ENCODE measurements at places on chromosomes 3 and 15.

GRCh38 chr3:98974442-98974841, 72.9 kb upstream of the DCBLD2 start:
- no peak for DNase-seq

DNA sequence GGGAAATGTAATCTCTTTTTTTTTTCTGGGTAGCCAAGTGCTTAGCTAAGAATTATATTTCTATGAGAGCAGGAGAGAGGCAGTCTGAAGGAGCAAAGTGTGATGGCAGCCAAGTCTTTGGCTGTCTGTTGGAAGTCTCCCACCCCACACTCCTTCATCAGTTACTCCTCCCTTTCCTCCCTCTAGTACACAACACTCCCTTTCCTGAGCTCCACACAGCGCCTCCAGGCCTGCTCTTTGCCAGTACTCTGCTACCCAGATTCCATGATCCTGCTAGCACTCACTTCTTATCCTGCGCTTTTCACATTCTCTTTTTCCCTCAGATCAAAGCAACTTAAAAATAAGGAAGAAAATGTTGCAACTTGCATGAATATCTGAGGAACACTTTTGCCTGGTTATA, 37.4 kb upstream of the SNRK start:
- no peak for DNase-seq

- DNase-seq = peak; percentile 11
Measured at GRCh38 chr15:68205954-68206539, 915 bp upstream of the CALML4 start.

- DNase-seq = no peak
Measured at GRCh38 chr3:190336516-190337189, 14.4 kb upstream of the CLDN1 start.

DNA sequence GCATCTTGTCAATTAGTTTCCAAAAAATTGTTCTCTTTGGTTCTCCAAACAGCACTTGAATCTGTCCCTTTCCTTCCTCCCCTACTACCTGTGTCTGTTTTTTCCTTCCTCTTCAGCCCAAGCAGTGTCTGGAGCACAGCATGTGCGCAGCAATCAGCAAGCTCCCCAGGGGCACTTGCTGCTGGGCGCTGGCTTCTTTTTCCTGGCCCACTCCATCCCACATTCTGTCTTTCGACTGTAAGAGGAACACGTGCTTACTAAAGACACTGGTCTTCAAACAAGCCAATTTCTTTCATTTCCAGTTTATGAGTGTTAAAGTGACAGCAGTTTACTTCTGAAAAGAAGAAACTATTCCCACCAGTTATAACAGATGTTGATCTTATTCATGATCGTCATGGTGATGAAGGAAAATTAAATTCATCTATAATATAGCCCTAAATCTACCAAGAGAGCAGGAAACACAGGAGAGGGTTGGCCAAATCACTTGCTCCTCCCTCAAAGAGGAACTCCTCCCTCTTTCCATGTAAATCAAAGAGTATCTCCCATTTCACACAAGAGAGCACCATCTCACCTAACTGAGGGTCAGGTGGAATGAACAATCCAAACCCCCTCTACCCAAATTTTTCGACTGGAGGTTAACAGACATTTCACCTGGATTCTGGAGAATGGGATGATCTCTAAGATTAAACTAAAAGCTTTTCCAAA, 115.4 kb downstream of the IGF2BP2 start:
- DNase-seq = no peak

GRCh38 chr3:4826237-4827100, 152.8 kb upstream of the BHLHE40 start:
- no peak for DNase-seq

DNA sequence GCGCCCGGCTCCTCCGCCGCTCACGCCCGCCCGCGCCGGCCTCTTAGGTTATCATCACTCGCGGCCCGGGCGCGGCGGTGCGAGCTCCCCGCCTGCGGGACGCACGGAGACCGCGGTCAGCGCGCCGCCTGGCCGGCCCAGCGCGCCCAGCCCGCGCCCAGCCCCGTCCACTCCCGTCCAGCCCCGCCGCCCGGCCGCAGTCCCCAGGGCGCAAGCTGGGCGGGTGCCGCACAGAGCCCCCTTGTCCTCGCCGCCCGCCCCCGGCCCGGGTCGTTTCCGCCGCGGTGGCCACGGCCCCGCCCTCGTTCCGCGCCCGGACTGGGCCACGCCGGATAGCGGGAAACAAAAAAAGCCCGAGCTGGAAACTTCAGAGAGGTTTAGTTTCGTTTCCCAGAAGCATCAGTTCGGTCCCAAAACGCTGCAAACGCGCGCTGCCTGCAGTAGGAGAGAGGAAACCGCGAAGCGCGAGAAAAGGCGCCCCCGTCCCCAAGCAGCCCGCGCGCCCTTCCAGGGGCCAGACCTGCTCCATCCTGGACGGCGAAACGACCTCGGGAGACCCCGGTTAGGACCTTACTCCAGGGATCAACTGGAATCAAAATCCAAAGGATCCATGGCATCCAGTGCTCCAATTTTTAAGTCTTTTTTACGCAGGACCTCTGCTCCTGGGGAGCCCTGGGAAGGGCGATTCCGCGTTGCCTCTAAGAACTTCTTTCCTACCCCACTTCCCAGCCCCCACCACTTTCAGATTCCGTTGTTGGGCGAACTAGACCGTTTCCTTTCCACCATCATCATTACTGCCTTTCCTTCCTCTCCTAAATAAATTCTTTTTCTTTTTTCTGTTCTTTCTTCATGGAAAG, at the start of gene ATP10A:
TSS of gene ATP10A (minus strand) at position 217 of the 857 bp plus-strand sequence. CDS start 231 bp downstream, outside the sequence.
- peak; percentile 52 for DNase-seq

GRCh38 chr3:31448035-31448881, 84.5 kb upstream of the STT3B start:
- DNase-seq = peak; percentile 44

DNA sequence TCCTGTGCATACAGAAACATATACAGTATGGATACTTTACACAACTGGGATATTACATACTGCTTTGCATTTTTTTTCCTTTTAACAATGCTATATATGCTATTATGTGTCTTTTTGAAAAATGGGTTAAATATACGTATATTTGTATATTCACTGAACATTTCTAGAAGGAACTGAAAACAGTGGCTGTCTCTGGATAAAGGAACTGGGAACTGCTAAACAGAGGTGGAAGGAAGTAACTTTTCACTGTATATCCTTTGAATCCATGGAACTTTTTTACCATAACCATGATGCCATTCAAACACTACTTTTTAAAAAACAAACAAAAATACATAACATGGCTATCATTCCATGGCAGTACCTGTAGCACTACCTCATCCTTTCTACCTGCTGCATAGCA, 1.8 kb downstream of the MTFMT start:
- DNase-seq = no peak

- DNase-seq = no peak
Measured at GRCh38 chr3:17207019-17207418, 322.3 kb downstream of the PLCL2 start.

DNA sequence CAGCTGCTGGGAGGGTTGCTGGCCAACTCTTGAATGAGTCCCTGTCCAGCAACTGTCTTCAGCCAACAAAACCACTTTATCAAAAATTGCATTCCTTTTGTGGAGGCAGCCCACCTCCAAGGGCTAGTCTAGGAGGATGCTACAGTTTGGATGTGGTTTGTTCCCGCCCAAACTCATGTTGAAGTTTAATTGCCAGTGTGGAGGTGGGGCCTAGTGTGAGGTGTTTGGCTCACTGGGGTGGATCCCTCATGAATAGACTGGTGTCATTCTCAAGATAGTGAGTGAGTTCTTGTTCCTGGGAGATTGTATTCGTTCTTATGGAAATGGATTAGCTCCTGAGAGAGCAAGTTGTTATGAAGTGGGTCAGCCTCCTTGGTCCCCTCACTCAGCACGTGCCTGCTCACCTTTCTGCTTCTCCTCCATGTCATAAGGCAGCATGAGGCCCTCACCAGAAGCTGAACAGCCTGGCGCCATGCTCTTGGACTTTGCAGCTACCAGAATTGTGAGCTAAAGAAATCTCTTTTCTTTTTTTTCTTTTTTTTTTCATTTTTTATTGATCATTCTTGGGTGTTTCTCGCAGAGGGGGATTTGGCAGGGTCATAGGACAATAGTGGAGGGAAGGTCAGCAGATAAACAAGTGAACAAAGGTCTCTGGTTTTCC, 4.2 kb upstream of the RFC4 start:
- DNase-seq = no peak

GRCh38 chr3:45537970-45538640, 56.4 kb upstream of the LIMD1 start:
- no peak for DNase-seq

DNA sequence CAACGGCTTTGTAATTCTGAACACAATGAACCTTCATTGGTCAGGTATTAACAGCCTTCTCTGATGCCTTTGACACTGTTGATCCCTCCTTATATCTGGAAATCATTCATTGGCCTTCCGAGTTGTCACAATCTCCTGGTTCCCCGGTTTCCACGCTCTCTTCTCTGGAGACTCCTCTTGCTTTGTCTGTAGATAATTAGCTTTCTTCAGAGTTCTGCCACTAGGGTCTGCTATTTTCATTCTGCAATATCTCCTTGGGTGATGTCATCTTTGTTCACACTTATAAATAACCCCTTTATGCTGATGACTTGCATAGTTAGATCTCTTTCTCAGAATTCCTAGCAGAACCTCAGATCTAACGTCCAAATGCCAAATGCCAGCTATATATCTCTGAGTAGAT, 583.8 kb upstream of the ZNF717 start:
- no peak for DNase-seq

DNA sequence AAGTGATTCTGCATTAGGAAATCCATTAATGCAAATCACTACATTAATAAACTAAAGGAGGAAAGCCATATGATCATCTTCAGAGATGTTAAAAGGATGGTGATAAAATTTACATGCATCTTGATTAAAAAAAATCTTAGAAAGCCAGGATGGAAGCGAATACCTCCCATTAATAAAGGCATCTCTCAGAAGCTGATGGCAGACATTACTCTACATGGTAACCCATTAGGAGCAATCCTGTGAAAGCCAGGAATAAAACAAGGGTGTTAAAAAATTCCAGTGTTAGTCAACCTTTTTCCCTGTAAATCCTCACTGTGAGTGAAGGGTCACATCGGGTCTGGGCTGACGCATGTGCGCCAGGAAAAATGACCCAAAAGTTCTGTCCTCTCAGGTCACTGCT, 25.5 kb downstream of the NSMCE3 start:
- DNase-seq = no peak

- no peak for DNase-seq
Measured at GRCh38 chr15:99632521-99632920, 66.7 kb downstream of the MEF2A start.

DNA sequence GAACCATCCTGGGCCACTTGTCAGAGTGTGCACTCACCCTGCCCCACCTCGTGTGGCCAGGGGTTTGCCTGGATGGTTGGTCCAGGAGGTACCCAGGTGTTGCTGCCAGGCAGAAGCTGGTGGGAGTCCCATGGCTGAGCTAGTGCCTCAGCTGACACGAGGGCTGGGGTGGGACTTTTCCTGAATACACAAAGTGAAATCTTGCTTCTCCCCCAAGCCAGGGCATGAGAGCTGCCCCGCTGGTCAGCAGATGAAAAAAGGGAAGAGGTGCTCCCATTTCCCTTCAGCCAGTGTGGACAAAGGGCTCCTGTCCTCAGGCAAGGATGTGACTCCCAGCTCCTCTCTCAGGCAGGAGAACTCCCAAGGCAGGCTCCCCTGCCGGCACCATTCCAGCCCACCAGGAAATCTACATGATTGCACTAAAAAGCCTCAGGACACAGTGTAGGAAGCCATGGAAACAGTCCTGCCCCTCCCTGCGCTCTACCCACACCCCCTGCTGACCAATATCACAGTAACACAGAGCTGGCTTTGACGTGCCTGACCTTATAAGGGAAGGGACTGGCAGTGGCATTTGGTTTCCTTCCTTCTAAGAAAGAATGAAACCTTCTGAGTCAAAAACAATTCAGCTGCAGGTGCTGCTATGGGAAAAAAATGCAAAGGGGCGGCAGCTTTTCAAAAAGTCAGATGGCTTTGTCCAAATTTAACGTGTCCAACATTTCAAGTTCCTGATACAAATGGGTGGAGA, 33.9 kb downstream of the MYO5C start:
- peak; percentile 70 for DNase-seq

- DNase-seq = no peak
Measured at GRCh38 chr15:34259566-34259965, 34.8 kb downstream of the EMC4 start.

GRCh38 chr3:29696311-29696710, 415.4 kb downstream of the RBMS3 start:
- no peak for DNase-seq

- no peak for DNase-seq
Measured at GRCh38 chr3:105950881-105951600, 82.2 kb upstream of the CBLB start.

GRCh38 chr3:196688349-196688748, 23.7 kb downstream of the CEP19 start:
- peak; percentile 13 for DNase-seq
